ENCODE measurements at places on chromosomes 16 and 17. TPM values are rescaled to one million over a fixed set of nuclear protein-coding genes. Genes with fewer than 3 reads are reported as not detected.

DNA sequence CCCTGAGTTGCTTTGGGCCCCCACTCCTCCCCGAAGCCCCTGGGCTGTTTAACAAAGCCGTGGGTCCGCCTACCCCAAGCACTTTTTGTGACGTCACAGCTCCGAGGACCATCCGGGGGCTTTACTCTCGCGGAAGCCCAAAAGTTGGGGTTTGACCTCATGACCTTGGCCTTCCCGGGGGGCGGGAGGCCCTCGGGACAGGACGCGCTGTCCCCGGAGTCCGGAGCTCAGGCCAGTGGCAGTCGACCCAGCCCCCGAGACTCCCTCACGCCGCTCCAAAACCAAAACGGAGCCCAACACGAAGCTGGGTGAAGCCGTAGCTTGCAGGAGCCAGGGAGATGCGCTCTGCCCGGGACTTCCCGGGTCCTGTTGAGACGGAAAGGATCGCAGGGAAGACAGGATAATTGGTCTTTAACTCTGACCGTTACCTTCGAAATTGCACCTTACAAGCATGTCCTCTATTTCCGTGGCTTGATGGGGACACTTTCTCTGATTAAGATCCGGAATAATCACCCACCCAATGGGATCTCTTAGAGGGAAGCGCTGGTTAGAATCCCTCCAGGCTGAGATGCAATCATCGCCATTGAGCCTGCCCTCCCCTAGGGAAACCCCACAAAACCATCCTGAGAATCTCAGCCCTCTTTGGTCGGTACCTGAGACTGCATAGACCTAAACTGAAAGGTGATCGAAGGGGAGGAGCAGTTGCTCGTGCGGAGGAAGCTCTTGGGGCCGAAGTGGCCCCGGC lies 4.9 kb upstream of the SOX9 start:
- H3K4me1 ChIP-seq = peaks cover 52% of the 10 kb centered on the region
- no peaks in the 10 kb centered on the region for H3K36me3 ChIP-seq
- H3K4me3 ChIP-seq = no peak overlapping the region
- no peak overlapping the region for H3K27ac ChIP-seq
- peaks cover 3% of the 10 kb centered on the region for H3K27me3 ChIP-seq

DNA sequence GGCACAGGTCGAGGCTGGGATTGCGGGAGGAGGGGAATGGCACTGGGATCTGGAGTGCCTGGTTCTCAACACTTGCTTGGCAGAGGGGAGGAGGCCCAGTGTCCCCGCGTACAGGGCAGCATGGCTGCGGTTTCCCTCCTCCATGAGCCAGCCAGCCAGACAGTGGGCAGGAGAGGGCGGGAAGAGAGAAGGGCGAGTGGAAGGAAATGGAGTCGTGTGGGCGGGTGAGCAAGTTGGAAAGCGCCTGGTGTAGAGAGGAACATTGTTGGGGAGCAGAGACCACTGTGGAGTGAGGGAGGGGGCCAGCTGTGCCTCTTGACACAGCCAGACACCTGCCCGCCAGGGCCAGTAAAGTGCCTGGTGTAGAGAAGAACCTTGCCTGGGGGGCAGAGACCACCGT lies 130.5 kb downstream of the OR1D5 start:
- H3K4me3 ChIP-seq = no peak overlapping the region
- no peaks in the 10 kb centered on the region for H3K36me3 ChIP-seq
- H3K27ac ChIP-seq = no peak overlapping the region
- no peaks in the 10 kb centered on the region for H3K27me3 ChIP-seq
- peaks cover 6% of the 10 kb centered on the region for H3K4me1 ChIP-seq

- DNase-seq = no peak
- H3K4me3 ChIP-seq = no peak overlapping the region
- H3K4me1 ChIP-seq = peaks cover 69% of the 10 kb centered on the region
- H3K27me3 ChIP-seq = no peaks in the 10 kb centered on the region
- no peaks in the 10 kb centered on the region for H3K36me3 ChIP-seq
Measured at GRCh38 chr16:85153656-85154091, 41.4 kb upstream of the CIBAR2 start.

DNA sequence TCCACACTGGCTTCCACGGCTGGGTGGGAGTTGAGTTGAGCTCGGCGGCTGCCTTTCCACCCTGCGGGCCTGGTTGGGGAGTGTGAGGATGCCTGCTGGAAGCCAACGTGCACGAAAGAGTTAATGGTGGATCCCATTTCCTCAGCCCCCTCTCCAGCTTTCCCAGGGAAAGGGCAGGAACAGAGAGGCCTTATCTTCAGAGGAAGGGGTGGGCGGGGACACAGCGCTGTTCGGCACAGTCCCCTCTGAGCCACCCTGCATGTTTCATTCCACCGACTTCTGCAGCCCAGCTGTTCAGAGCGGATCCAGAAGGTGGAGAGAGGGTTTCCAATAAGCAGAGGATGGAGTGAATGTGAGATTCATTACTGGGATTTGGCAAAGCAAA lies 295.3 kb downstream of the SEC14L1 start:
- H3K27ac ChIP-seq = no peak overlapping the region
- DNase-seq = no peak
- no peaks in the 10 kb centered on the region for H3K27me3 ChIP-seq
- H3K4me3 ChIP-seq = no peak overlapping the region

DNA sequence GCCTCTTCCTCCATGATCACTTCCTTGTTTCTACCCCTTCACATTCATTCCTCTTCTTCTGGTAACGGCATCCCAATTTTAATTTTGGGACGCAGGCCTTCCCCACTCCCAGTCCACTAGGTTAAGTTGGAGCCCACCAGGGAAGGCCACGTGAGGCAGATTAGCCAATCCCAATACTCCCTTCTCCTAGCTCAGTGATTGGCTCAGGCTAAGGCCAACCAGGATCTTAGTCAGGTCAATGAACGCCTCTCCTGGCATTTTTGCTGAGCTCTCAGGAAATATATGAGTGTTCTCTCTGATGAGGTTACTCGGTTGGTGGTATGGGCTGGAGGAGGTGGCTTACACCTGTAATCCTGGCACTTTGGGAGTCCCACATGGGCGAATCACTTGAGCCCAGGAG lies 15.4 kb downstream of the SEZ6L2 start:
- H3K4me3 ChIP-seq = no peak overlapping the region
- DNase-seq = no peak
- no peaks in the 10 kb centered on the region for H3K27me3 ChIP-seq
- H3K36me3 ChIP-seq = no peaks in the 10 kb centered on the region
- H3K27ac ChIP-seq = no peak overlapping the region
- H3K4me1 ChIP-seq = no peaks in the 10 kb centered on the region

DNA sequence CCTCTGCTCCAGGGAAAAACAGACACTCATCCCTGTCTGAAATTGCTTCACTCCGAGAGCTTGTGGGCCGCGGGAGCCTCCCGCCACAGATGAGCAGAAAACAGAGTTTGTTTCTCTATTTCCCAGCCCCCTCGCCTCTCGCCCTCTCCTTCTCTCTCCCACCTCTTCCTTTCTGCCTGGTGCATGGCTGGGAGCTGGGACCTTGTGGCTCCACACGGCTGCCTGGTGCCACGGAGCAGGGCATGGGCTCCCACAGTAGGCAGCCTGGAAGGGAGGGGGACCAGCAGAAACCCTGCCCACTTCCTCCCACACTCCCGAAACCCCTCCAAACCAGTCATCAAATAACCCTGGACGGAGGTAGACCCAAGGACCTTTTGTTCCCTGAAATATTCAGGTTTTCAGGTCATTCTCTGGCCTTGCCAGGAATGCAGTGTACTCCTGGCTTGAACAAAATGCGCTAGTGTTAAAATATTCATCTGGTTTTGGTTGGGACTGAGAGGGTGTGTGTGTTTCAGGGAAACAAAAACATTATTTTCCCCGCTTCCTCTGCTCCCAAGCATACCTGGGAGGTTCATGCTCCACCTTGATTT lies 204.9 kb downstream of the C16orf78 start:
- H3K27me3 ChIP-seq = no peaks in the 10 kb centered on the region
- DNase-seq = no peak
- no peaks in the 10 kb centered on the region for H3K36me3 ChIP-seq
- H3K4me1 ChIP-seq = no peaks in the 10 kb centered on the region
- no peak overlapping the region for H3K4me3 ChIP-seq
- no peak overlapping the region for H3K27ac ChIP-seq

GRCh38 chr17:2264067-2264860 lies 39.3 kb downstream of the SMG6 start:
- no peaks in the 10 kb centered on the region for H3K4me1 ChIP-seq
- no peak overlapping the region for H3K4me3 ChIP-seq
- no peaks in the 10 kb centered on the region for H3K27me3 ChIP-seq
- H3K27ac ChIP-seq = no peak overlapping the region
- peaks cover 6% of the 10 kb centered on the region for H3K36me3 ChIP-seq
- no peak for DNase-seq

DNA sequence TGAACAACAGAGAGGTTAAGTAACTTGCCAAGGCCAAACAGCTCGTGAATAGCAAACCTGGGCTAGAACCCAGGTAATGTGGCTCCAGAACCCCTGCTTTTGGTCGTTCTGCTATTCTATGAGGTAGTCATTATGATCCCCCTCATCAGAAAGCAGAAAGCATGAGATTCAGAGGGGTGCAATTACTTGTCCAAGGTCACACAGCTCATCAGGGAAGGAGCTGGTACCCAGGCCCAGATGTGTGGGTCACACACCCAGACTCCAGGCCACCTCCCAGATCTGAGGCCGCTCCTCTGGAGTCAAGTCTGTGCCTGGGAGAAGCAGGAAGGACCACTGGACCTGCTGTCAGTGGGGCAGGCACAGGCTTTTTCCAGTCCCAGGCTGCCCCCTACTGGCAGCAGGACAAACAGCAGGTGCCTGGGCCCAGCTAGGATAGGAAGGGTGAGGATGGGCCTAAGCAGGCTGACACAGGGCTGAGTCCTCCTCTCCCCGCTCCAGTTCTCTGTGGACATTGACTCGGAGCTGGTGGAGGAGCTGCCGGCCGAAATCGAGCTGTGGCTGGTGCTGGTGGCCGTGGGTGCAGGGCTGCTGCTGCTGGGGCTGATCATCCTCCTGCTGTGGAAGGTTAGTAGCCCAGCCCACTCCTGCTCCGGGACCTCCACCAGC lies 7.8 kb upstream of the PDK2 start:
- no peaks in the 10 kb centered on the region for H3K27me3 ChIP-seq
- H3K36me3 ChIP-seq = peaks cover 18% of the 10 kb centered on the region
- H3K4me1 ChIP-seq = no peaks in the 10 kb centered on the region
- H3K4me3 ChIP-seq = no peak overlapping the region
- peak; percentile 75 for DNase-seq
- no peak overlapping the region for H3K27ac ChIP-seq

DNA sequence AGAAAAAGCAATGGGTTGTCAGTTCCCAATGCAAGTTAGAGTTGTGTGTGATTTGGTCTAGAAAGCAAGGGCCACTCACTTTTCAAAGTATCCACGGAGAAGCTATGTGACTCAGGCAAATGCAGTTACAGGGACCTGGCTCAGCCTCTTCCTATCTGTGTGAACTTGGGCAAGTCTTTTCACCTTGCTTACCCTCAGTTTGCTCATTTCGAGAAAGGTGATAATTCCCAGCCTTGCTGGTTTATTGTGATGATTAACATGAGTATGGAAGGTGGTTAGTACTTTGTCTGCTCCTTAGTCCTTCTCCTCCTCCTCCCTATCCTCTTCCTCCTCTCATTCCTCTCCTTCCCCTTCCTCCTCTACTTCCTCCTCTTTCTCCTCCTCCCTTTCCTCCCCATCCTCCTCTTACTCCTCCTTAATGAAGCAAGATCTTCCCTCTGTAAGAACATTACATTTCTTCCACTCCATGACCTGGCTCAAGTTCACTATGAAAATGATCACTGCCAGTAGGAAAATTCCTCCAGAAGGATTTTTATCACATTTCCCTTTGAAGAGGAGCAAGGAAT lies 204.0 kb downstream of the GRIN2A start:
- no peaks in the 10 kb centered on the region for H3K27me3 ChIP-seq
- H3K36me3 ChIP-seq = no peaks in the 10 kb centered on the region
- no peak for DNase-seq
- no peak overlapping the region for H3K27ac ChIP-seq
- H3K4me3 ChIP-seq = no peak overlapping the region

GRCh38 chr17:4970273-4970672 lies 2.7 kb upstream of the SPAG7 start:
- H3K36me3 ChIP-seq = peaks cover 41% of the 10 kb centered on the region
- no peaks in the 10 kb centered on the region for H3K27me3 ChIP-seq
- no peak overlapping the region for H3K27ac ChIP-seq
- no peak overlapping the region for H3K4me3 ChIP-seq
- no peak for DNase-seq
- H3K4me1 ChIP-seq = no peaks in the 10 kb centered on the region

- no peak for DNase-seq
- H3K36me3 ChIP-seq = peaks cover 30% of the 10 kb centered on the region
- H3K27me3 ChIP-seq = no peaks in the 10 kb centered on the region
- H3K4me3 ChIP-seq = peak overlapping the region; percentile 72
- H3K27ac ChIP-seq = peak overlapping the region; percentile 100
- H3K4me1 ChIP-seq = peaks cover 16% of the 10 kb centered on the region
Measured at GRCh38 chr16:2206420-2206779, 1.1 kb downstream of the MLST8 start.

GRCh38 chr17:80112471-80113032 lies 11.2 kb downstream of the GAA start:
- no peaks in the 10 kb centered on the region for H3K36me3 ChIP-seq
- no peak overlapping the region for H3K4me3 ChIP-seq
- no peaks in the 10 kb centered on the region for H3K27me3 ChIP-seq
- no peak for DNase-seq

GRCh38 chr17:77212081-77212832 lies 71.5 kb downstream of the SEC14L1 start:
- H3K4me3 ChIP-seq = no peak overlapping the region
- peaks cover 80% of the 10 kb centered on the region for H3K36me3 ChIP-seq
- H3K4me1 ChIP-seq = no peaks in the 10 kb centered on the region
- DNase-seq = no peak
- peak overlapping the region; percentile 58 for H3K27ac ChIP-seq

- no peak for DNase-seq
- no peaks in the 10 kb centered on the region for H3K4me1 ChIP-seq
- no peak overlapping the region for H3K4me3 ChIP-seq
- H3K27ac ChIP-seq = no peak overlapping the region
- H3K27me3 ChIP-seq = no peaks in the 10 kb centered on the region
Measured at GRCh38 chr17:2195729-2196128, 107.9 kb downstream of the SMG6 start.

- H3K4me1 ChIP-seq = no peaks in the 10 kb centered on the region
- DNase-seq = no peak
- no peaks in the 10 kb centered on the region for H3K36me3 ChIP-seq
Measured at GRCh38 chr16:8763899-8764298, 33.5 kb downstream of the TMEM186 start.

Gene SULT1A1
- 37.9 TPM for total RNA-seq

Gene ZNF205
- total RNA-seq = 10.5 TPM

Gene ADAMTS18
- not detected for total RNA-seq

Gene TSPAN10
- not detected for total RNA-seq

Gene ASGR1
- total RNA-seq = not detected

Gene TMEM235
- not detected for total RNA-seq

Gene TP53TG3
- not detected for total RNA-seq

Gene BMERB1
- total RNA-seq = 55.0 TPM

Gene HSD17B2
- not detected for total RNA-seq

Gene SPN
- total RNA-seq = 4.5 TPM

Gene KRT9
- not detected for total RNA-seq

Data from right atrium auricular region (tissue), 2 donors.